Iris pigment epithelial cell (primary cell): ENCODE measurements at places on chromosomes 11 and 22.

GRCh38 chr11:132911186-132911585, 621.1 kb downstream of the OPCML start:
- peak; percentile 40 for DNase-seq

GRCh38 chr11:130622141-130622542, 173.7 kb downstream of the ADAMTS15 start:
- no peak for DNase-seq

DNA sequence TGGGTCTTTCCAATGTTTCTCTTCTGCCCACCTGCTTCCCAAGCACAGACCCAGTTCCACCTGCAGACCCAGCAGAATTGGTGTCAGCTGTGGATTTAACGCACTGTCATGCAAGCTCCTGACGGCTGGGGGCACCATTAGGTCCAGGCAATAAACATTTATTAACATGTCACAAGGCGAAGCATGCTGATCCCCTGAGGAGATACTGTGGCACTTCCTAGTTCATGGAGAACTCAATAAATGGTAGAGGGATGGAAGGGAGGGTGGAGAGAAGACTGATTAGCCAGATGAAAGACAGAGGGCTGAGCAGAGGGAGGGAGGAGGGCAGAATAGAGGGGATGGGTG, 68.3 kb upstream of the TSPAN18 start:
- DNase-seq, result peak; percentile 33

- no peak for DNase-seq
Measured at GRCh38 chr11:60056349-60056969, at the start of gene MS4A3. Gene MS4A3, plus strand, starts transcription at chr11:60056665. Its CDS starts 4,496 bp downstream, at chr11:60061161.

GRCh38 chr22:22229683-22230420, 14.7 kb upstream of the VPREB1 start:
- no peak for DNase-seq

- no peak for DNase-seq
Measured at GRCh38 chr11:80505771-80506170, 1064.9 kb upstream of the TENM4 start.

- DNase-seq, result no peak
Measured at GRCh38 chr11:73239571-73240189, 21.6 kb downstream of the P2RY2 start.

DNA sequence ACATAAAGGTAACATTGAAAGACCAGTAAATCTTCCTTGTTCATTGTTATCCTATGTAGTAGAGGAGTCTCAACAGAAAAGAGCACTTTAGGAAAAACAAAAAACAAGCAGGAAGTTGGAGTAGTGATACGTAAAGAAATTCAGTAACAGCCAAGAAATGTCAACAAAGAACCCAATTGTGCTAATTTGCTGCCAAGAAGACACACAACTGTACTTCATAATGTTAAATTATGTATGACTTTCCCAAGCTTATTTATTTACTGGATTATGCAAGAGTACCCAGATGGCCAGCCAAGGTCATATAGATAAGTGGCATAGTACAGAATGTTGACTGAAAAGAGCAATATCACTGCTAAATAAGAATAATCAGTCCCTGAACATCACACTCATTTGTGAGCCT, 264.7 kb upstream of the CCDC179 start:
- DNase-seq, result peak; percentile 45

DNA sequence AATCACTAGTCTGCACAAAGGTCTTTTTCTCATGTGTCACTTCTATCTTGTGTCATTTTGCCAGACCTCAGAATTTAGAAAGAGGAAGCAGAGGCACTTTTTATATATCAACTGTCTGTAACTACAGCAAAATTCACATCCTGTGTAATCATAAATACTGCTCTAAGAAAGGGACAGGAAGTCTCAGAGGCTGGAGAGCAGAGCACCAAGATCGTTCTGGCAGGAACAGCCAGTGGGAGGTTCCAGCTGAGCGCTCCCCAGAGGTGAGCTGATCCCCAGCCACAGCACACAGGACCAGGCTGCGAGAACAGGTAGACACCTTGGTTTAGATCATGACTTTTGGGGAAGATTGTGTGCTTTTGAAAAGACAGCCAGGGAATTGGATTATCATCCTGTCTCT, at the start of gene MS4A7:
MS4A7 (plus strand) TSS at position 179 of the 400 bp plus-strand sequence. CDS start 4,610 bp downstream, outside the sequence.
- DNase-seq, result no peak

- no peak for DNase-seq
Measured at GRCh38 chr11:17813391-17814059, 78.9 kb downstream of the KCNC1 start.

- DNase-seq, result no peak
Measured at GRCh38 chr11:127288926-127289325, 288.4 kb upstream of the KIRREL3 start.

DNA sequence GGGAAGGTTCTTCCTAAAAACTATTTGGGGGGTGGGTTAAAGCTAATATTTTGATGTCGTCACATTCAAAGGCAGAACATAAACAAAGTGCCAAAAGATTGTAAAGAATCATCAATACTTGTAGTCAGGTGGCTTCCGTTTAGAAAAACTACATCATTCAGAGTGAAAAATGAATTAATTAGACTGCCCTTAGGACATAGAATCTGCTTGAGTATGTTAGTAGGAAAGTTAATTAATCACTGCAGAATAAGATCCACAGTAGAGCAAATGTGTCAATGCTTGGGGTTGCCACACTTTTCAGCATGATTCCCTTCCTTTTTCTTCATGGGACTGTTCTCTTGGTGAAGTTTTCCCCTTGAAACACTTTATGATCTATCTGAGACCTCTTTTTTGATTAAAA, 166.8 kb upstream of the MTNR1B start:
- DNase-seq, result no peak

- peak; percentile 36 for DNase-seq
Measured at GRCh38 chr22:44311855-44312170, 938 bp downstream of the SHISAL1 start.

- DNase-seq, result no peak
Measured at GRCh38 chr11:71333473-71333872, 81.1 kb upstream of the SHANK2 start.

- no peak for DNase-seq
Measured at GRCh38 chr11:78570031-78570430, 4.6 kb downstream of the NARS2 start.

DNA sequence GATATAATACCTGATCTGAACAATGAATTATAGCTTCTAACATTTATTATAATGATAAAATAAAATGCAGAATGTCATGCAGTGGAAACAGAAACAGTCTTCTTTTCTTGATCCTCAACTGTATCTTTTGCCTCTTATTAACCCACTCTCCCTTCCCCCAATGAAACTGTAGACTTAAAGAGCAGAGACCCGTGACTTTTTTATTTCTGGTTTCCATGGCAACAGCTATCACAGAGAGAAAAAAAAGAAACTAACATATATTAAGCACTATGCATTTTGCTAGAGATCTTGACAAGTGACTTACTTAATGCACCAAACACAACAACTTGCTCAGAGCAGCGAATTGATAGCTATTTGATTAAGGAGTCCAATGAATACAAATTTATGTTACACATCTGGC, 69.3 kb downstream of the RAB38 start:
- DNase-seq, result no peak

GRCh38 chr11:35237860-35238715, 99.1 kb downstream of the CD44 start:
- DNase-seq, result peak; percentile 65

DNA sequence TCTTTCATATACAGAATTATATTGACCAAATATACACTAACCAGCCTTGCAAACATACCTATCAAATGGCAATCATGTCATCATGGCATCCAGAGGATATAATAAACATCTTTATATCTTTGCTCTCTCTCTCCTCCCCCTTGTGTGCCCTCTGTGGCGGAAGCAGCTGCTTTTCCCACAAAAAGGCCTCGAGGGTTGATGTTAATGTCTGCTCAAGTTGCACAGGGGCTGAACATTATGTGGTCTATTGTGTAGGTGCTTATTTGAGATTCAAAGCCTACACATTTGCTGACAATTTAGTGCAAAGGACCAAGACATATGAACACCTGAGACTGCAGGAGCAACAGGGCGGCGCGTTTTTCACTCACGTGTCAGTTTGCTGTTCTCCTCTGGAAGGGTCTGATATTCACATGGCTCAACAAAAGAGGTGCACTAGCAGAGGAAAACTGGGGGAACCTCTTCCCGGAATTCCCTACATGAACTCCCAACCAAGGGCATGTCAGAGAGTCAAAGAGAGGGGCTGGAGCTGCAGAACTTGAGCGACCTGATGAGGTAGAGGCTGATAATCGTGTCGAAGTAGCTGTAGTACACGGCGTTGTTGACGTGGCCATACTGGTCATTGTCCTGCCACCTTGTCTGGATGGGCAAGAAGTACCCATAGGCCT, 138.8 kb downstream of the RCN1 start:
- DNase-seq, result no peak

DNA sequence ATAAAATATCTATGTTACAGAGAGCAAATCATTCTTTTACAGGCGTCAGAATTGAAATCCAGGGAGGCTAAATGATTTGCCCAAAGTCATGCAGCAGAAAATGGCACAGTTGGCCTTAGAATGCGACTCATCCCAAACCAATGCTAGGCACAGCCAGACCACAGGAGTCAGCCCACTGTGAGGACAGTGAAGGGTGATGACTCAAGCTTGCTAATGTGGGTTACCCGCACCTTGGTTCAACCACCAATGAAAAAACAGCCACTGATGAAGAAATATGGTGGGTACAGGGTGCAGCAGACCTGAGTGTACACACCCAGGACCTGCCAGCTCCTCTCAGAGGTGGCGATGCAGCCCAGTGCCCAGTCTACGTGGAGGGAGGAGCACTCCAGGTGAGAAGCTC, 89.7 kb downstream of the ZC3H12C start:
- DNase-seq, result peak; percentile 74

DNA sequence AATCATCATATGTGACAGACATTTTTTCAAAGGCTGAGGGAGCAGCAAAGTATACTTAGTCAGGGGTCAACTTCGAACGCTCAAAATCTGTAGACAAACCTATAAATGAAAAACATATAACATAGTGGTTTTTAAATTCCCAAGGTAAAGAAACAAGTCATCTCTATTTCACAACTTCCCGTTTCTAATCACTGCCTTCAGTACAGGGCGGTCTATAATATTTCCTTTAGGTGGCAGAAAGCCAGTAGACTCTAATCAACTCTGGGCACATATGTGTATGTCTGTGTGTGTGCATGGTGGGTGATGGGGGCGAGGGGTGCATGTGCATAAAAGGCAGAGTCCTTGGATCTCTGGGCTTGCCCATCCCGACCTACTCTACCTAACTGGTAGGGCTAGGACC, 55.0 kb upstream of the ARFGAP3 start:
- peak; percentile 61 for DNase-seq

GRCh38 chr11:74094393-74094792, 76.4 kb downstream of the C2CD3 start:
- DNase-seq, result no peak

GRCh38 chr11:71396548-71397123, 51.6 kb downstream of the DHCR7 start:
- DNase-seq, result no peak

DNA sequence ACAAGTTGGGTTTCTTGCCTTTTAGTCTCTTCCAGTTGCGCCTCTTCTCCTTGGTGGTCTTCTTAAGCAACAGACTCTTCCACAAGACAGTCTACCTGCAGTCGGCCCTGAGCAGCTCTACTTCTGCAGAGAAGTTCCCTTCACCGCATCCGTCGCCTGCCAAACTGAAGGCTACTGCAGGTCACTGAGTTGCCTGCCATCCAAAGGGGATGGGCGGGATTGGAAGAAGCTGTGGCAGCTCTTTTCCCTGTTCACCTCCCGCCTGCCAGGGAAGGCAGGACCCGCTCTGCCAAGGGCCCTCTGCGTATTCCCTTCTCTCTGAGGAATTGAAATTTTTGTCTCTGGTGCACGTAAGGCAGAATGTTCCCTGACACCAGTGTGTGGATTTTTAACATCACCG, 9.2 kb upstream of the STT3A start:
- DNase-seq, result no peak

DNA sequence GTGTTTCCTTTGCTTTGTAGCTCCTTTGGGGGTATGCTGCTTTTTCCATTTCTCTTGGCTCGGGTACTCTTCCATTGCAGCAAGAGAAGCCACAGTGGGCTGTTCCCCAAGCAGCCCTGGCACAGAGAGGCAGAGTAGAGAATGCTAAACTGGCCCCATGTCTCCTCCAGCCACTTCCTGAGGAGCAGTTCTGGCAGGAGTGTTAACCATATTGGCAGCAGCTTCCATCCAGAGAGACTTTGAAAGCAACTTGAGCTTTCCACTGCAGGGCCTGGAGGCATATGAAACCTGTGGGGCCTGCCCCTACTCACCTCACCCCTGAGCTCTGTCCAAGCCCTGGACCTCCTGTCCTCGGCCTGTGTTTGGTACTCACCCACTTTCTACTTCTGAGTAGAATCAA, 61.8 kb downstream of the ALX4 start:
- DNase-seq, result no peak

DNA sequence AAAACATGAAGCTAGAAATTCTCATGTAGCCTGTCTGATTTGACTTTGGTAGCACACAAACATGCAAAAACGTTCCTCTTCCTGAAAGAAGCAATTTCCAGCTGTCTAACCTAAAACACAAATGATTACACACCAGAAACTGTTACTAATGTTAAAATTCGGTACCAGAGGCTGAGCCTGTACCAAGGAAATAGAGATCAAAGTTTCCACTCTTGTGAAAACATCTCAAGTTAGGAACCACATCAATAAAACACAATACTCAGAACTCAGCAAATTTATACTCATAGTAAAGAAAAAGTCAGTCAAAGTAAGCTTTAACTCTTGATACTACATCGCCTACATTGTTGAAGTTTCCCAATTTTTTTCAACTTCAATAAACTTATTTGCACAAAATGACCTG, 107.8 kb downstream of the FCHSD2 start:
- no peak for DNase-seq

DNA sequence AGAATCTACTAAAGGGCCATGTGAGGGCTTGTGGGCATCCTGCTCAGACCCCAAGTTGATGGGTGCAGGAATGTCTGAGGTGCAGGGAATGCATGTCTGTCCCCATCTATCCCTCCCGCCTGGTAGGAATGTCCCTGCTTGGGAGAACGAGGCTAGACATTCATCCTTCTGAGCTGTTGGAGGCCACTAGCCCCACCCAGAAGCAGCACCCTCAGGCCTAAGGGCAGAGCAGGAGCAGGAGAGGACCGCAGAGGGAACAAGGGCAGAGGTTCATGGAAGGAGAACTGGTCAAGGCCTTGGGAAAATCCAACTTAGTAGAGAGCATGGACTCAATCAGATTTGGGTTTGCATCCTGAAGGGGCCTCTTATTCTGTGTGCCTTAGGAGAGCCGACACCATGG, 22.1 kb upstream of the LMO1 start:
- no peak for DNase-seq

- DNase-seq, result no peak
Measured at GRCh38 chr11:113493206-113493605, 18.0 kb upstream of the DRD2 start.

GRCh38 chr11:110903378-110903777, 191.1 kb upstream of the ARHGAP20 start:
- DNase-seq, result no peak

DNA sequence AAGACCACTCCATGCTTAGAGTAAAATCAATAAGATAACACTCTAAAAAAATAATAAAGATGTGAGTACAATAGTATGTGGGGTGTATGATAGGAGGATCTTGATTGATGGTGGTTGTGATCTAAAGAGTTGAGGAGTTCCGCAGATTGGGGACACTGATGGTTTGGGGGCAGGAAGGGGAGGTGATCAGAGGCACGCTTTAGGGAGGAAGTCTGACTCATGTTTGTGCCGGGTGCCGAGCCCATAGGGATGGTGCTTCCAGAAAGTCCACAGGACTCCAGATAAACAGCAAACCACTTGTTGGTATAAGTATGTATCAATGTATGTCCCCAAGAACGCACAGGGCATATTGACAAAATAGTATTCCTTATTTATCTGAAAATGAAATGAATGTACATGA, 27.5 kb downstream of the LINC01488 start:
- DNase-seq, result no peak
